KBM-7 (cell line): ENCODE measurements at places on chromosomes 1 and 21.

GRCh38 chr1:209790286-209791193 lies 6.2 kb upstream of the C1orf74 start:
- DNase-seq: no peak

- DNase-seq: no peak
These were observed 33.8 kb upstream of the ATF3 start for GRCh38 chr1:212574732-212575131.

GRCh38 chr1:160638926-160639325 lies 7.9 kb downstream of the SLAMF1 start:
- DNase-seq: no peak

GRCh38 chr1:230868736-230869385 lies 540 bp upstream of the C1orf198 start:
- DNase-seq: peak; percentile 40

- no peak for DNase-seq
These were observed 70.4 kb upstream of the TIAM1 start for GRCh38 chr21:31414263-31415000.

DNA sequence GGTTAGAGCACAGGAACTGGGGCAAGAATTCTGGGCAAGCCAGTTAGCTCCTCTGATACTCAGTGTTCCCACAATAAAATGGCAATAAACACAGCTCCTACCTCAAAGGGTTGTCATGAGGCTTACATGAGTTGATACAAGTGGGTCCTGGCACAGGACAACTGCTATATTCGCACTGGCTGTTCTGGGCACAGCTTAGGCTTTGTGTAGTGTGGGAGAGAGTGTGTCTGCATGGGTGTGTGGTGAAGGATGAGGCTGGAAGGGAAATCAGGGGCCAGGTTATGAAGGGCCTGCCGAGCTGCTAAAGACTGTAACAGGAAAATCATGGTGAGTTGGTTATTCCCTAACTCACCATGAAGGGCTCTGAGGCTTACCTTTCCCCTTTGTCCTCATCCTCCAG lies 18.7 kb downstream of the ETV3 start:
- no peak for DNase-seq
